Stimulated activated CD8-positive, alpha-beta memory T cell treated with anti-CD3 and anti-CD28 coated beads, Interleukin-15, amount 100 ng/mL, for 1 hour (primary cell): ENCODE measurements at places on chromosomes 2 and 18.

GRCh38 chr2:101200676-101201075, 49.5 kb upstream of the TBC1D8 start:
- no peak for DNase-seq

- DNase-seq: no peak
These were observed 8.5 kb downstream of the ZNF2 start for GRCh38 chr2:95174031-95174542.

GRCh38 chr2:88296247-88296646, 126.1 kb downstream of the THNSL2 start:
- no peak for DNase-seq

DNA sequence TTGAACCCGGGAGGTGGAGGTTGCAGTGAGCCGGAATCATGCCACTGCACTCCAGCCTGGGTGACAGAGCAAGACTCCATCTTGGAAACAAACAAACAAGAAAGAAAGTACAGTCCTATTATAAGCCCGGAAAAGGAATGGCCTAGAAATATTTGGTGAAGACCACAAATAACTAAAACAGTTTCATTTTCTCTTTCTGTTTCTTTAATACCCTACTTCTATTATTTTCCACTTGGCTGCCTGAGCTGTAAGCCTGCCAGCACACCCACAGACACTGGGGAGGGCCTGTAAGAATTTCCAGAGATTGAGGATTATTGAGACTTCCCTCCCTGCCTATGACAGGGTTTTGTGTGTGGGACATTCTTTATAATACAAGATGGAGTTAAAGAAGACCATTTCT, 188.0 kb upstream of the DCC start:
- no peak for DNase-seq

DNA sequence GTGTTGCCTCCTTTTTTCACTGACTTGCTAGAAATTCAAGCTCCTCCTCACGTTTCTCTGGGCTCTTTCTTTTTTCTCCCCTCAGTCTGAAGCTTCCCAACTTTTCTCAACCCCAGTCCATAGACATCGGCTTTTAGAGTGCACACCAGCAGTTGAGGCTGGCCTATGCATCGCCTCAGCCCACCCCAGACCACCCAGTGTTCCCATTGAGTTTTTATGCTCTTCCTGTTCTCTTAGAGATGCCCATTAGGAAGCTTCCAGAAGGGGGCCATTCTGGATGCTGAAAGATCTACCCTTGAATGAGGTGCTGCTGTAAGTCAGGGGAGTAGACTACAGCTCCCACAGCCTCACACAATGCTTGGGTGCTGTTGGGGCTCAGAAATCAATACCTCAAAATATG, 12.0 kb upstream of the GYPC start:
- no peak for DNase-seq
